ENCODE measurements at places on chromosomes 3 and 15. TPM values are rescaled to one million over a fixed set of nuclear protein-coding genes. Genes with fewer than 3 reads are reported as not detected.
A peak's percentile ranks its signal among the peaks of the same experiment; 100 is the strongest.

Gene TMEM40
- not detected for total RNA-seq

- peaks cover 6% of the 10 kb centered on the region for H3K27me3 ChIP-seq
- no peak overlapping the region for H3K27ac ChIP-seq
- DNase-seq, result peak; percentile 21
Observed at GRCh38 chr3:10470120-10471053, 35.0 kb downstream of the ATP2B2 start.

GRCh38 chr3:159616234-159616825, 372.3 kb upstream of the IL12A start:
- no peak for DNase-seq
- H3K4me1 ChIP-seq, result peaks cover 12% of the 10 kb centered on the region
- H3K4me3 ChIP-seq, result no peak overlapping the region
- no peak overlapping the region for H3K27ac ChIP-seq
- no peaks in the 10 kb centered on the region for H3K36me3 ChIP-seq

- peak overlapping the region; percentile 70 for H3K4me3 ChIP-seq
- no peaks in the 10 kb centered on the region for H3K36me3 ChIP-seq
- DNase-seq, result peak; percentile 53
- peak overlapping the region; percentile 98 for H3K27ac ChIP-seq
- H3K27me3 ChIP-seq, result no peaks in the 10 kb centered on the region
Observed at GRCh38 chr15:52651868-52652267, 27.3 kb downstream of the ATOSA start.

- H3K4me1 ChIP-seq, result no peaks in the 10 kb centered on the region
- H3K27me3 ChIP-seq, result peaks cover 24% of the 10 kb centered on the region
- DNase-seq, result no peak
- no peaks in the 10 kb centered on the region for H3K36me3 ChIP-seq
Observed at GRCh38 chr3:194758716-194759115, 73.0 kb downstream of the FAM43A start.

GRCh38 chr3:179526989-179527391, 35.7 kb upstream of the ACTL6A start:
- DNase-seq, result peak; percentile 33
- H3K27ac ChIP-seq, result peak overlapping the region; percentile 96
- no peaks in the 10 kb centered on the region for H3K27me3 ChIP-seq
- peak overlapping the region; percentile 73 for H3K4me3 ChIP-seq

DNA sequence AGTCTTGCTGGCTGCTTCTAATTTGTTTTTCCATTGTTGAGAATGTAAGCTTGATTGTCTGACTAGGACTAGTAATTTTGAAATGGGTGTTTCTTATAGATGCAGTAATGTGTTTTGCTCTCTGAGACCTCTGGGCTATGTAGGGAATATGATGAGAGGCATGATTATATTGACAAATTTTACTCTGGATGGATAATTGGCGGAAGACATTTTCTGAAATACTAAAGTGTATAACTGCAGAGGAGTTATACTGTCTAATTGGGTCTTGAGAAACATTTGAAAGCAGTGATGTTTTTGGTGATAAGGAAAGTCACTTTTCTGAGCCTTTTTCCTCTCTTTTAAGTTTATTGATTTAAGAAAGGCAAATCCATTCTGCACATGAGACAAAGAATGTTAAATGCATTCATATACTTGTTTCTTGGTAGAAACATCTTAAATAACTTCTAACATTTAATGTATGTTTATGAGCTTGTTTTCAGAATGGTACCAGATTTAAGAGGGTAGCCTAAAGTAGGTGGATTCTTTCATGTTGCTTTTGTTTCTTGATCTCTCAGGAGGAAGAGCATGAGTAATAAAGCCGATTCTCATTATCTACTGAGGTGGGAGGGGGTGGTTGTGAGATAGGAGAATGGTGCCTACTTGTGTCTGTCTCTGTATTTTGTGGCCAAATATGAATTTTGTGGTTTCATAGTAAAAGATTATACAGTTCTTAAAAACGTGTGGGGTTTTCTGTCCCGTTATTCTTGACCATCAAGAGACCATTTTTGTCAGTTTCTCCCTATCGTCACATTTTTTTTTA, 2.0 kb downstream of the ATP2C1 start:
- no peaks in the 10 kb centered on the region for H3K27me3 ChIP-seq
- H3K4me3 ChIP-seq, result peak overlapping the region; percentile 97
- H3K4me1 ChIP-seq, result peaks cover 42% of the 10 kb centered on the region
- DNase-seq, result no peak
- H3K27ac ChIP-seq, result no peak overlapping the region

Gene MUSTN1
- total RNA-seq, result 4.1 TPM

GRCh38 chr3:119550192-119550910, 9.1 kb downstream of the CD80 start:
- H3K36me3 ChIP-seq, result no peaks in the 10 kb centered on the region
- no peaks in the 10 kb centered on the region for H3K4me1 ChIP-seq
- DNase-seq, result no peak

Measured in neural crest cell (in vitro differentiated cells).